ENCODE measurements at places on chromosomes 16 and 17. TPM values are rescaled to one million over a fixed set of nuclear protein-coding genes. Genes with fewer than 3 reads are reported as not detected.

The OR3A3 gene
- total RNA-seq: not detected

The ODAD4 gene
- 0.42 TPM for total RNA-seq

The KRTAP4-9 gene
- total RNA-seq: not detected

The CHST4 gene
- total RNA-seq: not detected

The TP53TG3C gene
- total RNA-seq: not detected

The TMEM132E gene
- not detected for total RNA-seq

The CHP2 gene
- total RNA-seq: not detected

The TEX19 gene
- total RNA-seq: not detected

Measured in activated CD4-positive, alpha-beta T cell treated with anti-CD3 and anti-CD28 coated beads, Interleukin-2, amount 10 ng/mL, durations not matched to agents 7 days and 5 days (primary cell).